ENCODE measurements at places on chromosomes 13 and 19.
A peak's percentile ranks its signal among the peaks of the same experiment; 100 is the strongest.

GRCh38 chr19:11261971-11262839, at the start of gene DOCK6:
DOCK6 (minus strand) TSS chr19:11262524; CDS start chr19:11262440, 84 bp downstream.
- DNase-seq, result no peak

DNA sequence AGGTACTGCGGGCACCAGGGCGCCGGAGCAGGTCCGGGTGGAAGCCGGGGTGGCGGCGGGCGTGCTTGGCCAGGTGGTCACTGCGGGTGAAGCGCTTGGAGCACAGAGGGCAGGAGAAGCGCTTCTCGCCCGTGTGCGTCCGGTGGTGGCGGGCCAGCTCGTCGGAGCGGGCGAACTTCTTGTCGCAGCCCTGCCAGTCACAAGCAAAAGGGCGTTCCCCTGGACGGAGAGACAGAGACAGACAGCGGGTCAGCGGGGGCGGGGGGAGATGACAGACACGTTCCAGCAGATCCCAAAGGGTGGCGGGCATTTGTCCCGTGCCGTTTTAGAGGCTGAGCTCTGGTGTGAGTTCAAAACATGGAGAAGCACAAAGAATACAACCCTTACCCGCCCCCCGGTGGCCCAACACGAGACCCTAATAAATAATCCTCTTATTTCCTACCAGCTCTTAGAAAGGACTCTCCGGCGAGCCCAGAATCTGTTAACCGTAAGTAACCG, 6.3 kb upstream of the REXO1 start:
- DNase-seq, result no peak

- no peak for DNase-seq
These were observed 19.9 kb downstream of the GADD45B start for GRCh38 chr19:2495651-2496316.

DNA sequence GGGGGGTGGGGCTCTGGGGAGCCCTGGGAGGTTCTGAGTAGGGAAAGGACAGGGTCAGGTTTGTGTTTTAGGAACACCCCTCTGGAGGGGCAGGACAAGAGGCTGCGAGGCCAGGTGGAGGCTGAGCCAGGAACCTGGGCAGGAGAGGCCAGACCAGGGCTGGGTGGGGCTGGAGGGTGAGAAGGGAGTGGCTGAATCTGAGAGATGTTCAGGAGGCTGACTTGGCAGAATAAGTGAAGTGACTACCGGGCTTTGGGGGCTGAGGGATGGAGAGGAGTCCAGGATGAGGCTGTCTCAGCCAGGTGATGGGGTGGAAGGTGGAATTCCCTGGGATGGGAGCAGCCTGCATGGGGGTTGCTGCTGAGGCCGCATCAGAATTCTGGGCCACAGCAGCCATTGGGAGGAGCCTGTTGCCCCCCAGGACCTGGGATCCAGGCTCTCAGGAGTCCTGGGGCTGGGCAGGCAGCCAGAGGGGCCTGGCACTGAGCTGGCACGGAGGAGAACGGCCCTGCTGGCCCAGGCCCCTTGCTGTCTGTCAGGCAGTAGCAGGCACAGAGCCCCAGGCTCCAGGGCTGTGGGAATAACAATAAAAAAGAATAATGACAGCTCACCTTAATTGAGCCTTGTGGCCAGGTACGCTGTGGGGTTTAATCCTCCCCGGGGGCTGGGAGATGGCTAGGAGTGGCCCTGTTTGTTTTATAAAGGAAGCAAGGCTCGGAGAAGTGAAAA, 3.3 kb downstream of the PPP5C start:
- DNase-seq, result no peak

DNA sequence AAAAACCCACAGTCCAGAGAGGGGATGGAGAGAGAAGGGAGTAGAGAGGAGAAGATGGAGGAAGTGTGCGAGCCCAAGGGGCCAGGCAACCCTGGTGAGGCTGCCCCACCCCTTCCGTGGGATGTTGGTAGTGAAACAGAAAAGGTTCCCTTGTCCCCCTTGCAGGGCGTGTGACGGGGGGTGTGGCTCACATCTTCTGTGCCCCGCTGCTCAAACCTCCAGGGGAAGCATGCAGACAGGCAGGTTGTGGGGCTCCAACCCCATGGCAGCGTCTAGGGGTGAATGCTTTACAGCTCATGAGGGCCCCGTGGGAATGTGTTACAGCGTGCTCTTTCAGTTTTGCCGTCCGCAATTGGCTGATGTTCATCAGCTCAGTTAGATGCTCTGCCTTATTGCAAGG, 14.7 kb upstream of the EVI5L start:
- DNase-seq, result no peak

DNA sequence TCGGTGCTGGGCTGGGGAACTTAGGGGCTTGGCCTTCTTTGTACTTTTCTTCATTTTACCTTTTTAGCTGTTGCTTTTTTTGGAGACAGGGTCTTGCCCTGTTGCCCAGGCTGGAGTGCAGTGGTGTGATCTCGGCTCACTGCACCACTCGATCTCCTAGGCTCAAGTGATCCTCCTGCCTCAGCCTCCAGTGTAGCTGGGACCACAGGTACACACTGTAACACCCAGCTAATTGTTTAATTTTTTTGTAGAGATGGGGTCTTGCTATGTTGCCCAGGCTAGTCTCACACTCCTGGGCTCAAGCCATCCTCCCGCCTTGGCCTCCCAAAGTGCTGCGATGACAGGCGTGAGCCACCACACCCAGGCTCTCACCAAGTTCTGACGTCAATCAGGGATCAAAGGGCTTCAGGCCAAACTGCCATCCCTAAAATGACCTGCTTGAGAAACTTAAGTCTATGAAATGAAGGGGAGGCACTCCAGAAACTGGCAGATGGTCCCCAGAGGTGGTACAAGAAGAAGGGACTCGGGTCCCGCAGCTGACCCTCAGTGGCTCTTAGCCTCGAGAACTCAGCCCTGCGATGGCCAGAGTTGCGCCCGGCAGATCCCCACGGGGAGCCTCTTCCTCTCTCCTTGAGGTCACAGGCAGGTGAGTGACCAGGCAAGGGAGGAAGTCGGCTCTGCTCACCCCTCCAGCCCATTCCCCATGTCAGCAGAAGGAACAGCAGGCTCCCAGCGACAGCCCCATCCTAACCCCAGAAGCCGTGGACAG, 61.7 kb downstream of the GNG7 start:
- no peak for DNase-seq

DNA sequence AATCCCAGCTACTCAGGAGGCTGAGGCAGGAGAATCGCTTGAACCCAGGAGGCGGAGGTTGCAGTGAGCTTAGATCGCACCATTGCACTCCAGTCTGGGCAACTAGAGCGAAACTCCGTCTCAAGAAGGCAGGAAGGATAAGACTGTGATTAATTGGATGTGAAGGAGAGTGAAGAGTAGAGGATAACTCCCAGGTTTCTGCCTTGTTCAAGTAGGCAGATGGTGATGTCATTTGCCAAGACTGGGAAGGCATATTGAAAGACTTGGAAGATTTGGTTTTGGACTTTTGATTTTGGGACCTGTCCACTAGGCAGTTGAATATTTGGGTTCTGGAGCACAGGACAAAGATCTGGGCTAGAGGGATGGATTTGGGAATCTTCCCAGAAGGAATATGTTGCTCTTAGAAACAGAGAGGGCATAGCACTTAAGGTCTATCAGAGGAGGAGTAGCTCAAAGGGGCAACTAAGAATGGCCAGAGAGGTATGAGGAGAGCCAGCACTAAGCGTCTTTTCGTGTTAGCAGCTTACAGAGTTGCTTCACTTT, 20.0 kb downstream of the GARRE1 start:
- no peak for DNase-seq

DNA sequence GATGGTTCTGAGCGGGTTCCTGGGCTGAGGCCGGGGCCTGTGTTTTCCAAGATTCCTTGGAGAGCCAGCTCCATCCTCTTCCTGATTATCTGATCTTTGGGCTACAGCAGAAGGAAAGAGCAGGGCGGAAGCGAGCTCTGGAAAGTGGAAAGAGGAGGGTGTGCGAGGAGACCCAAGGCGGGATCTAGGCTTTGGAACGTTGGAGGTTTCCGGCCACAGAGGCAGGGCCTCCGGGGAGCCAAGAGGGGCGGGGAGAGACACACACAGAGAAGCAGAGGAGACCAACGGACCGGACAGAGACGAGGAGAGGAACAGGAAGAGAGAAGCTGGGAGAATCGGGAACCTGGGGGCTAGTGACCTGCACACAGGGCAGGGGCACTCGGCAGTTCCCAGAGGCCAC, at the start of gene CLEC11A:
TSS of gene CLEC11A (plus strand) at position 296 of the 400 bp plus-strand sequence. CDS start 162 bp downstream, outside the sequence.
- no peak for DNase-seq

DNA sequence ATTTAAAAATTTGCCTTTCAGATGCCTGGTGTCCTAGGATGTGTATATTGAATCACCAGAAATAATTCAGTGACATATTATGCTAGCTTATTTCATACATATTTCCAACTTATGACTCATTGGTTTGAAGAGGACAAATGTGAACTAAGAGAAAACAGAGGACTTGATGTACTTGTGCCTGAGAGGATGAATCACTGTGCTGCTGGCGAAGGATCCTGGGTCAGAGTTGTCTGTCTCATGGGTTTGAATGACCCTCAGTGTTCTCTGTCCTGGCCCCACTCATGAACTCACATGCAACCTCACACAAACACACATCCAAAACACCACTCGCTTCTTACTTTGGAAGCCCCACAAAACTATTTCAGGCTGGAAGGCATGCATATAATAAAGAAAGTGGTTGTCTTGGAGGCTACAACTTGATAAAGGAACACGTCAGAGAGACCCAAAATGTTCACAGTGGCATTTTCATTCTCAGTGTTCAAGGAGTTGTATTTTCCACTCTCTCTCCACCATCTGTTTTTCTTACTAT, 129.0 kb upstream of the SPRY2 start:
- no peak for DNase-seq

- peak; percentile 17 for DNase-seq
These were observed 750 bp downstream of the RAB20 start for GRCh38 chr13:110560601-110561343.

- DNase-seq, result no peak
These were observed 166.1 kb downstream of the USP12 start for GRCh38 chr13:27005556-27005955.

DNA sequence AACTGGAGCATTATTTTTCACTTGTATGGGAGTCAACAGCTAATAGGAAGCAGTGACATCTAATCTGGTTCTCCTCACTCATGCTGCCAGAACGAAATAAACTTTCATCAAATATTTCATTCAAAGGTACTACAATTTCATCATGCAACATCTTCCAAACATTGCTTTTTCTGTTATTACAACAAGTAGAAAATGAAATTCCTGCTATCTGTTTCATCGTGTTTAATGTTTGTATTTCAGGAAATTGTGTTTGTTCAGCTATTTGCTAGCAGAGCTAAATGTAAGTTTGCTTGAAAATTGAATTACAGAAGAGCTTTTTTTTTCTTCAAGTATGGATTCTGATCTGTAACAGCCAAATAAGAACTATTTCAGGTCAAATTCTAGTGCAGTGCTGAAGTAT, 90.1 kb downstream of the SLITRK6 start:
- no peak for DNase-seq

- no peak for DNase-seq
These were observed 9.3 kb downstream of the ADGRE5 start for GRCh38 chr19:14390548-14390947.

DNA sequence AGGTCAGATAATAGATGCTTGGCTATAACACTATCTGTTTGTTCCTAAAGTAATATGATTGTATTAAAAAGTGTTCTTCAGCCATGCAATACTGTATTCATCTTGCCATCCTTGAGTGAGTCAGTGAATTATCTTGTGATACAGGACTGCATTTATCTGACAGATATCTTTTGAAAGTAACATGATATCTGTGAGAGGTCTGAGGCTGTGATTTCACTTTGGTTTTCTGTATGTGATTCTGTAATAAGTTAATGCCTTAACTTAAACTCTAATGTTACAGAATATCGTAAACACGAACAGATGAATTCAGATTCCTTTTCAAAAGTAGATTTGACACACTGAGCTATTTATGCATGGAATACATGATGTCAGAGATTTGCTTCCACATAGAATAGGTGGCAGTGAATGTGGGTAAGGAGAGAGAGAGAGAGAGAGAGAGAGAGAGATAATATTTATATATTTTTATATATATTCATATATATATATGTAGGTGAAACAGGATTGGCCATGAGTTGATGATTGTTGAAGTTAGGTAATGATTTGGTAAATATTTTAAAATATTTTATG, 97.9 kb upstream of the RNF113B start:
- no peak for DNase-seq

DNA sequence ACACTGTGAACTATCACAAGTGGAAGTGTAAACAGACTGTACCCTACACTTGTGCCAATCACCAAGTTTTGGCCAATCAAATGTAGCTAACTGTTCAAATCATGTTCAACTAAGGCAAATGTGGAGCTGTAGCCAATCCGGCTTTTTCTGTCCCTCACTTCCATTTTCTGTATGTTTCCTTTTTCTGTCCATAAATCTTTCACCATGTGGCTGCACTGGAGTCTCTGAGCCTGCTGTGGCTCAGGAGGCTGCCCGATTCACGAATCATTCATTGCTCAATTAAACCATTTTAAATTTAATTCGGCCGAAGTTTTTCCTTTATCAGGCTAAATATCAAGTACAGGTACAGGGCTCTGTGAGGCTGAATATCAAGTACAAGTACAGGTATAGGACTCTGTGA, 216.5 kb downstream of the RFC3 start:
- no peak for DNase-seq

DNA sequence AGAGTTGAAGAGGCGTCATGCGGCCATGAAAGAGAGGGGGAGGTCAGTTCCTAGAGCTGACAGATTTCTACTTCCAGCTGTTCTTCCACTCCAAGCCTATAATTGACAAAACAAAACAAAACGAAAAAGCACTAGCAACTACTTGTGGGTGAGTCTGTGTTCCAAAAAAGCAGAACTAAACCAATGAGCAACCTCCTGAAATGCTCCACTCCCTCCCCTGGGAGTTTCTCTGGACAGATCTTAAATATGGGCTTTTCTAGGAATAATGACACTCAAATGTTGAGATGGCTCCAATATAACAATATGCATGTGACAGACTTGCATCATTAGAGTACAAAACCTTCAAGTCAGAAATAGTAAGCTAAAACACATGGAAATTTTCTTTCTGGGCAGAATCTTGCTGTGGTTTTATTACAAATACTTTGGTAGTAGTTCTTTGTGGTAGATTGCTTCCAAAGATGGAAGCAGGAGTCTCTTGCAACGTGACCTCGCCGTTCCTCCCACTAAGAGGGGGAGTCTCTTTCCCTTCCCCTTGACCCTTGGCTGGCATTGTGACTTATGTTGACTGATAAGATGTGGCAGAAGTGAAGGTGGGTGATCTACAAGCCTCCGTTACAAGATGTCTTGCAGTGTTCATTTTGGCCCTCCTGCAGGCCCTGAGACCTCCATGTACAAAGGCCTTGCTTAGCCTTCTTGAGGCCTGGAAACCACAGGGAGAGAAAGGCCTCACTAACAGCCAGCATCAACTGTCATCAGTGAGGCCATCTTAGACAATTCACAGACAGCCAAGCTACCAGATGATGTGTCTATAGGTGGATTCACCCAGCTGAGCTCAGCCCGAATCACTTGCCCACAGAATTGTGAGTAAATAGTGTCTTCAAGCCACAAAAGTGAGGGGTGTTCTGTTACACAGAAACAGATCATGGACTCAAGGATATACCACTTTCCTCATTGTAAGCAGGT, 173.1 kb upstream of the RFC3 start:
- no peak for DNase-seq

DNA sequence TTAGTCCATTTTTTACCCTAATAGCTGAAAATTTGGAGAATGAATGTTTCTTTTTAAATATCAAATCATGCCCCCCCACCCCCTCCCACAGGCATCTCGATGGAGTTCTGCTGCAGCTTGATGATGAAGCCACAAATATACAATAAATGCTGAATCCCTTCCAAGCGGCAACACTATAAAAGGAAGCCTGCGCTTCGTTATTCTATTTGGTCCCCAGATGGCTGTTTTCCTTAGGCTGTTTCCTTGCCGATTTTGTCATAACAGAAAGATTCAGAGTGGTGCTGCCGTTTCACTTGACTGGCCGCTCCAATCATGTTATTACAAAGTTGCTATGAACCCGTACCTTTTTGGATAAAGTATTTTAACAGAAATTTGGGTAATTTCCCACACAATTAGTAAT, 79.5 kb downstream of the MYO16 start:
- DNase-seq, result no peak
